Colonic mucosa (tissue), 4 donors: ENCODE measurements at places on chromosomes 3 and 15. TPM values are rescaled to one million over a fixed set of nuclear protein-coding genes. Genes with fewer than 3 reads are reported as not detected.

DNA sequence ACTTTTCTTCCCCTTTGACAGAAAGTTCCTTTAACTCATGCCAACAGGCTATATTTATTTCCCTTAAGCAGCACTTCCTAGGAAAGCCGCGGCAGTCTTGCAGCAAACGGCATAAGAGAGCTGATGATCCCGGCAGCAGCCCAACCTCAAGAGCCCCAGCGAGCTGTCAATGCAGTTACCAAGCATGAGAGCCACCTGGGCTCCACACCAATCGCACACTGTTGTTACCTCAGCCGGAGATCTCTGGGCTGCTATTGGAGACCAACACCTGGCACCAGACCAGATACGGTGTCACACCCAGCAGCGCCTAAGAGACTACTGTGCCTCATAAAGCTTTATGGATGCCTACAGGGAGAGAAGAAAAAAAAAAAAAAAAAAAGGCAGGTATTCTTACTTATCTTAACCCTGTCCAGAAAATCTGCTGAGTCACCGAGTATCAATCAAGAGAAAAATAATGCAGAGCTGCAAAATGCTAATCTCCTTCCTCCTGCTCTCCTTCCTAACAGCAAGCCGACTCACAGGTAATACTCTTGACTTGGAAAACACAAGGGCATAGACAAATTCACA lies 11.7 kb downstream of the ABCC5 start:
- H3K27ac ChIP-seq: peak overlapping the region; percentile 83
- no peaks in the 10 kb centered on the region for H3K27me3 ChIP-seq
- no peaks in the 10 kb centered on the region for H3K36me3 ChIP-seq
- no peak overlapping the region for H3K4me3 ChIP-seq
- peaks cover 6% of the 10 kb centered on the region for H3K4me1 ChIP-seq

- H3K27ac ChIP-seq: no peak overlapping the region
- no peaks in the 10 kb centered on the region for H3K4me1 ChIP-seq
- H3K27me3 ChIP-seq: no peaks in the 10 kb centered on the region
- no peak overlapping the region for H3K4me3 ChIP-seq
These were observed 46.3 kb downstream of the FMN1 start for GRCh38 chr15:33148129-33148751.

DNA sequence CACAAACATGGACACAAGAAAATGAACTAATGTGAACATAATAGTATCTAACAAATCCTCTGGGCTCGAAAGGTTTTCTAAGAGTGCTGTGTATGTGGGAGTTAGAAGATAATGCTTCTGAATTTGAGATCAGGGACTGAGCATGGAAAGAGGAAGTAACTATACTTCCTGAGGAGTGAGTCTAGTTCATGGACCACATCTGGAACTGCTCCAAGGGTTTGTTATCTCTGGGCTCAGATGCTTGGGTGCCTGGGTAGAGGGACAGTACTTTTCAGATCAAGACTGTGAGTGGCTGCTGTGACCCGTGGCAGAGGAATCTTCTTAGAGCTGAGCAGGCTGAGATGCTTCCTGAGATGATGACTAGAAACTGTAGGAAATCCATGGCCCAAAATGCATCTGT lies 28.5 kb downstream of the TBC1D23 start:
- no peaks in the 10 kb centered on the region for H3K27me3 ChIP-seq
- no peak for DNase-seq
- H3K36me3 ChIP-seq: no peaks in the 10 kb centered on the region
- no peak overlapping the region for H3K27ac ChIP-seq

- no peak overlapping the region for H3K27ac ChIP-seq
- H3K4me3 ChIP-seq: no peak overlapping the region
- no peaks in the 10 kb centered on the region for H3K27me3 ChIP-seq
These were observed 342.1 kb upstream of the GRM7 start for GRCh38 chr3:6518709-6519345.

GRCh38 chr3:10238345-10239183 lies 9.7 kb upstream of the TATDN2 start:
- no peak overlapping the region for H3K4me3 ChIP-seq
- H3K36me3 ChIP-seq: no peaks in the 10 kb centered on the region
- DNase-seq: no peak
- no peaks in the 10 kb centered on the region for H3K27me3 ChIP-seq
- no peaks in the 10 kb centered on the region for H3K4me1 ChIP-seq
- no peak overlapping the region for H3K27ac ChIP-seq

The CLEC3B gene
- total RNA-seq: 28.9 TPM

The HRG gene
- total RNA-seq: 0.25 TPM
